Fibroblast of lung (primary cell): ENCODE measurements at places on chromosomes 6 and 20. TPM values are rescaled to one million over a fixed set of nuclear protein-coding genes. Genes with fewer than 3 reads are reported as not detected.

- no peaks in the 10 kb centered on the region for H3K4me1 ChIP-seq
- H3K27ac ChIP-seq: no peak overlapping the region
- H3K4me3 ChIP-seq: no peak overlapping the region
- H3K27me3 ChIP-seq: no peaks in the 10 kb centered on the region
- H3K36me3 ChIP-seq: no peaks in the 10 kb centered on the region
- DNase-seq: no peak
Measured at GRCh38 chr6:149476789-149477455, 7.9 kb downstream of the ZC3H12D start.

DNA sequence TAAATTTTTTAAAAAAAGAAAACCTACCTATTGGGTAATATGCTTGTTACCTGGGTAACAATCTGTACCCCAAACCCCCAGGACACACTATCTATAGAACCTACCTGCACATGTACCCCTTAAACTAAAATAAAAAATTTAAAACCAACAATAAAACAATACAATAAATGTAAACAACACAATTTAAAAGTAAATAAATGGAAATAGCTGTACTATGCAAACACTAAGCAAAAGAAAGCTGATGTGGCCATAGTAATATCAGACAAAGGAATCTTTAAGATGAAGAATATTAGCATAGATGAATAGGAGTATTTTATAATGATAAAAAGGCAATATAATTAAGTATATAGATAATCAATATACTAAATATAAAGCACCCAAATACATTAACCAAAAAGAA, 50.3 kb downstream of the ROS1 start:
- H3K4me1 ChIP-seq: no peaks in the 10 kb centered on the region
- no peak for DNase-seq
- no peaks in the 10 kb centered on the region for H3K27me3 ChIP-seq
- H3K36me3 ChIP-seq: no peaks in the 10 kb centered on the region
- H3K27ac ChIP-seq: no peak overlapping the region

DNA sequence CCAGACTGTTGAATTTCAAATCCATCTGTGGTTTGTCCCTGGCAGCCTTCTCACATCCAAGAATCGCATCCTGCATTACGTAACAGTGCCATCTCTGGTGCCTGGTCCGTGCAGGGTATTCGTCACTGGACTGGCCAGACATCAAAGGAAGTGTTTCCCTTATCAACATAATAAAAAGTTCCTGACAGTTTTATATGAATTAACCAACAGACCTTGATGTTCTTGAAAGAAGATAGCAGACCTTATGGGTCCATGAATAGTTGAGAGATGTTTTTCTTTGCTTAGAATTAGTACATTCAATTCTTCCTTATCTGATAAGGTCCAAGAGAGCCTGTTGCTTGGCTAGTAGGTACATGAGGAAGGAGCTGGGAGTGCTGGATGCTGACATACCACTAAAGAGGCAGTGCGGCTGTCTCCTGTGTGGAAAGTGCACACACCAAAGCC, 77.6 kb downstream of the PHACTR2 start:
- H3K4me1 ChIP-seq: no peaks in the 10 kb centered on the region
- no peak overlapping the region for H3K27ac ChIP-seq
- no peaks in the 10 kb centered on the region for H3K36me3 ChIP-seq
- H3K27me3 ChIP-seq: no peaks in the 10 kb centered on the region

- H3K27ac ChIP-seq: no peak overlapping the region
- DNase-seq: no peak
- no peaks in the 10 kb centered on the region for H3K36me3 ChIP-seq
- H3K4me3 ChIP-seq: no peak overlapping the region
- no peaks in the 10 kb centered on the region for H3K4me1 ChIP-seq
Measured at GRCh38 chr6:55469951-55470366, 109.0 kb downstream of the HMGCLL1 start.

MCCD1 gene
- total RNA-seq: not detected in 2 replicates

GTSF1L gene
- total RNA-seq: not detected in 2 replicates

INSM1 gene
- not detected in 2 replicates for total RNA-seq
